ENCODE measurements at places on chromosomes 13 and 19.

GRCh38 chr19:56577719-56578602 is 10.7 kb downstream of the ZNF470 start:
- no peak for DNase-seq

DNA sequence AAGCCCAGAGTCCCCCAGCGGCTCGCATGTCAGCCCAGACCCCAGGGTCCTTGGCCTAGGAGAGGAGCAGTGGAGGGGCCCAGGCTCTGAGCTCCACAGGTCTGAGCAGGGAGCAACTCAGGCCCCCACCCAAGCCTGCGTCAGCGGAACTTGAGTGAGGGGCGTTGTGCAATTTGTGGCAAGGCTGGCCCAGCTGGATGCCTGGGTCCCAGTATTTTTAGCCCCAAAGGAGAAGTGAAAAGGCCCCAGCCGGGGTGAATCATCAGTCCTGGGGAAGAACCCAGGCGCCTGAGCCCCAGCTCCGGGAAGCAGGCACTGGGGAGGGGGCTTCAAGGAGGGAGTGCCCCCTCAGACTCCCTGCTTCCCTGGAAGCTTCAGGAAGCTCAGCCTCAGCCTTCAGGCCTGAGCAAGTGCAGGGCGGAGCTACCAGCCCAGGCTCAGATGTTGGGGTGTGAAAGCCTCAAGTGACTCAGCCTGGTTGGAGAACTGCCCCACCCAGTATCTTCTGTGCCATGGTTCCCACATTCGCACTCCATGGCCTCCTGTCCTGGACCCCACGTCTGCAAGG is 7.2 kb downstream of the MED29 start:
- peak; percentile 93 for DNase-seq

- DNase-seq, result no peak
Measured at GRCh38 chr13:87859261-87859660, 188.1 kb downstream of the SLITRK5 start.

DNA sequence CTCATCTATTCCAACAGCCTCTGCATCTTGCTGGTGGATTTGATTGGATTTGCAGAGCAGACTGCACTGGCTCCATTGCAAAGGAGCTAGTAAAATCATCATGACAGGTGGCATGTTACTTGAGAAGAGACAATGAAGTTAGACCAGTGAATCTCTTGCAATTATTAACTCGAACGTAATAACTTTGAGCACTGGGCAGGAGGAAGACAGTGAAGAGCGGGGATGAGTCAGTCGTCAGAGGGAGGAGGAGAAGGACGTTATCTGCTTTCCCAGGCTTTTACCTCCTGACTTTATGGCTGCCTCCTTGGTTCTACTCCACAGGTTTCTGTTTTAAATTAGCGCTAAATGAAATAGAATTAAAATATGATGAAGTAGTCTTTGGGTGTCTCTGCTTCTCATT is 257.8 kb upstream of the IPO5 start:
- DNase-seq, result no peak

DNA sequence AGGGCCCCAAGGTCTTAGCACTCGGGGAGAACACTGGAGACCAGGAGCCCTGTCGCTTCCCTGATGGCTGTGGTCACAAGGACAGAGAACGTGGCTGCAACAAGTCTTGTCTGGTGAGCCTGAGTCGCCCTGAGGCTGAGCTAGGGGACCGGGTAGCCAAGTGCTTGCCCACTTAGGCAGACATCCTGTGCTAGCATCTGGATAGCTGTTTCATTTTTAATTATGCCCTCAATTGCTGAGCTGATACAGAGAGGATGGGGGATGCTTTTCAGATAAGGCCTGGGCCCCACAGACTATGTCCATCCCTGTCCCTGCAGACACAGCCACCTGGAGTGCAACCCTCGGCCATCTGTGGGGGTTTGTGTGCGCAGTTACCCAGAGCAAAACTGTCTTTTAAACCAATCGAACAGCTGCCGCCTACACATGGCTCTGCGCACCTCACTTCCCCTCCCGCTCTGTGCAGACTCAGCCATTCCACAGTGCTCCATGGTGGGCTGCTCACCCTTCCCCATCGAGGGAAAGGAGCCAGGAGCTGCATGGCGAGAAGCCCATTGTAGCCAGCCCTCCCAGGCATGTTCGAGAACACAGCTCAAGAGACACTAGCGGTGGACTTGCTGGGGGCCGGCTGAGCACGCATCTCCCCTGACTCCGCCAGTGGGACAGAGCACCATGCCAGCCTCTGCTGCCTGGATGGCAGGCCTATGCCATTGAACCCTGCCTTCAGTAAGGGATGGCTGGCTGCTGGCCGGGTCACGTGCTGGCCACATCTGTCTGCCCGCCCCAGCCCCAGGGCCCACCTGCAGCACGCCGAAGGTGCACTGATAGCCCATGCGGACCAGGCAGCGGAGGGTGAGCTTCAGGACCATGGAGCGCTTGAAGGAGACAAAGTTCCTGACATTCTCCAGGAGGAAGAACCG is 19.4 kb upstream of the EIF3G start:
- DNase-seq, result no peak

DNA sequence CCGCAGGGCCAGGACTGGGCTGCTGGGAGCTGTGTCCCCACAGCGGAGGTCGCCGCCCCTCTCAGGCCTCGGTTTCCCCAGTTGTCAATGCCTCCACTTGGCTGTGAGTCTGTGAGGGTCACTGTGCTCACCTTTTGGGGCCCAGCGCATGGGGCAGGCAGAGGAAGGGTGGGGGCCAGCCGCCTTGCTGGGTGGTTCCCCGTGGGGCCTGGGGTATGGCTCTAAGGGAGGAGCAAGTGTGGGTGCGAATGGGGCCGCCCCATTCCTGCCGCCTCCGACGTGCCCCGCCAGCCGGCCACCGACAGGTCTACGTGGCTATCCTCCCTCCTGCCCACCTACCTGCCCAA is 800 bp upstream of the FGF22 start:
- DNase-seq, result no peak

- DNase-seq, result no peak
Measured at GRCh38 chr13:100532836-100533435, 55.7 kb downstream of the GGACT start.

GRCh38 chr19:33715462-33715861 is 81.2 kb upstream of the KCTD15 start:
- no peak for DNase-seq

- peak; percentile 38 for DNase-seq
Measured at GRCh38 chr19:14004619-14005348, 1.3 kb downstream of the RFX1 start.

DNA sequence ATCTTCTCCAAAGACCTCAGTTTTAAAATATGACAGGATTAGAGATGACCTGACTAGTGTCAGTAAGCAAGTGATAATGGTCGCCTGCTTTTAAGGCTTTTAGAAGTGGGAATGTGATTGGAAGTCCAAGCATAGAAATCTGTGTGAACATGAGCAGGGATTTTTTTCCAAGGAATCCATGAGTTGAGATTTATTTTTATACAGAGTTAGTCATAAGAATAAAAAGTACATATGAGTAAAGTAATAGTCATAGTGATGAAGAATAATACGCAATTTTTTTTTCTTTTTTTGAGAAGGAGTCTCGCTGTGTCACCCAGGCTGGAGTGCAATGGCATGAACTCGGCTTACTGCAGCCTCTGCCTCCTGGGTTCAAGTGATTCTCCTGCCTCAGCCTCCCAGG is 1.6 kb downstream of the ZNF546 start:
- DNase-seq, result no peak

- no peak for DNase-seq
Measured at GRCh38 chr19:1863328-1863637, at the start of gene KLF16. Gene KLF16, minus strand, starts transcription at chr19:1863579. Its CDS starts 82 bp downstream, at chr19:1863497.

DNA sequence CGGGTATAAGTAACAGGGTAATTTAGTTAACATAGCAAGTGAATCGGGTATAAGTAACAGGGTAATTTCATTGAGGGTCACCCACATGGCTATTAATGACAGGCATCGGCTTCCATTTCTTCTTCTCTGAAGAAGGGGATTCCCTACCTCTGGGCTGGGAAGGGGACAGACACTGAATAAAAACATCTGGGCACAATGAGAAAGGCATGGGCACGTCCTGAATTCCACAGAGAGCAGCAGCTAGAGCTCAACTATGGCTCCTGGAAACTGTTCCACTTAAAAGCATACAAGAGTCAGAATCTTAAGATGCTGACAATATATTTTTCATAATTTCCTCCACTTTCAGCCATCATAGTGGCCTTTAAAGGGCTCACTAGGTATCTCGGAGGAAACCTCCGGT is 51.8 kb downstream of the CRYL1 start:
- DNase-seq, result no peak

GRCh38 chr13:92838786-92839185 is 387.8 kb upstream of the GPC6 start:
- DNase-seq, result no peak

GRCh38 chr13:98252931-98253470 is 75.9 kb upstream of the RNF113B start:
- DNase-seq, result no peak

DNA sequence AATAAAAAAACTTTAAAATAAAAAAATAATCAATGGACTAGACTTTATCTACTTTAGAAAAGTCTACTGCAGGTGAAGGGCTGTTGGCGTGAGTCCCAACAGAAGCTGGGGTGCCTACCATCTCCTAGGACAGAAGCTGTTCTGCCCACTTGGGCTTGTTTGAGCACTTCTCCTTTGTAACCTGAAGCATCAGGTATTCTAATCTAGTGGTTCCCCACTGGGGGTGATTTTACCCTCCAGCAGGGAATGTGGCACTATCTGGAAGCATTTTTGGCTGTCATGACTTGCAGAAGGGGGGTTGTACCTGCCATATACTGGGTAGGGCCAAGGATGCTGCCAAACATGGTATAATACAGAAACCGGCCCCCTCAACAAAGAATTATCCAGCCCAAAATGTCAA is 16.2 kb upstream of the DOCK9 start:
- DNase-seq, result no peak

- DNase-seq, result peak; percentile 97
Measured at GRCh38 chr19:18021121-18021755, 13.3 kb downstream of the ARRDC2 start.

DNA sequence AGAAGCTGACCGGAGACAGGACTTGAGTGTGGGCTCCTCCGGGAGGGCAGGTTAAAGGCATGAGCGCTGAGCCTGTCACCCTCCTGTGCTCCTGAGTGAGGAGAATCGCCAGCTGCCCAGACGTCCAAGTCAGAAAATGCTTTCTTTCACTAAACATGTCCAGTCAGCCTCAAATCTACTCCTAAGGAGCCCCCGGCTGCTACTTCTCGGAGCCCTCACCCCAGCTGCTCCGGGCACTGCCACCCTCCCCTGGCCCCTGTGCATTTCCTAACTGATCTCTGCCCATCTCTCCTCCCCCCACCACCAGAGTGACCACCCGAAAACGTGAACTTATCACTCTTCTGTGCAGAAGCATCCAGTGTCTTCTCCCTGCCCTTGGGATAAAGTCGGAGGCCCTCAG is 277.5 kb upstream of the SOX1 start:
- DNase-seq, result no peak

GRCh38 chr13:108962654-108963053 is 333.2 kb downstream of the MYO16 start:
- DNase-seq, result peak; percentile 42

DNA sequence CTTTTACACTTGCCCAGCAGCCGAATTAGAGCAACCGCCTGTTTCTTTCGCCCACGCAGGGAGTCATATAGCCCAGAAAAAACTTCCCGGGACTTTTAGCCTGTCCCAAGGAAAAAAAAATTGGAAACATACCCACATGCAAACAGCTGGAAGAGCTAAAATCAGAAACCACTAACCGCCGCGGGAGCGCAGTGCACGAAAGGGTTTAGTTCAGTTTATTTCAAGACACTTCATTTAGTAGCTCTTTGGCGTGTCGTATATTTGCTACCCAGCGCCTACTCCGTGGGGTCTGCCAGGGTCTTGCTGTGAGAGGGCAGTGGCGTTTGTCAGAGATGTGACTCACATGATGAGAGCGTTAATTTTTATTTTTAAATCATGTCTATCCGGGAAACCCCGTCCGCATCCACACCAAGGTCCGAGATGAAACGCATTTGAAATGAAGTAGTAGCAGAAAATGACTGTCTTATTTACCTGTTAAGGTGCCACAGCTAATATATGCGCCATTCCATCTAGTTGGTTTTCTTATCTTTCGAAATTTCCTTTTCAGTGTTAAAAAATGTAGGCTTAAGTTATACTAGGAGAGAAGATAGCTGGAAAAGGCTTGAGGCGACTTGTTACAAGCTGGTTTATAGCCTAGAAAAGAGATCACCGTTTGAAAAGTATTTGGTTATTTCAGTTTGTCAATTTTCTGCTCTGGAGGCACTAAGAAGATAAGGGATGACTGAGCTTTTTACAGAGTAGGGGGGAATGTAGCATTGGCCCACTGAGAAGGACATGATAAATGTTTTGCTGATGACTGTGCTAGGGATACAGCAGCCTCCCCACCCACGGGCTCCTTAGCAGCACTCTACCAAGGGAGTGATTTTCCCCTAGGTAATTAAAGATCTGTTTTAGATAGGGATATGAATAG is 1.7 kb downstream of the KLF5 start:
- no peak for DNase-seq

DNA sequence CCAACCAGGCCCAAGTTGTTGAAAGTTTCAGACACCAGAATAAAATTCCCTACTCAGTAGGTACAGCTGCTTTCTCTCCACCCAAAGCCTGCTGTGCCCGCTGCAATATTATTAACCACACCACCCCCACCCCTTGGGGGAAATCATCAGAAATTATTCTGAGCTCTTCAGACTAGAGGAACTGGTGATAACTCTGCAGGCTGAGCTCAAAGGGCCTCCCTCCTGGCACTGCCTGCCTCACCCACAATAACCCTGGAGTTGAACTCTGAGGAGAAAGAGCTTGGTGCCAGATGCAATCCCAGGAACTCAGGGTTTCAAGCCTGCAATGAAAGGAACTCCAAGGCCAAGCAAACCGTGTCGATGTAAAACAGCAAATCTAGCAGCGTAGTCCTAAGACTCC is 381.7 kb upstream of the ZNF507 start:
- DNase-seq, result no peak

- DNase-seq, result no peak
Measured at GRCh38 chr13:98315466-98315865, 138.4 kb upstream of the RNF113B start.

- DNase-seq, result peak; percentile 9
Measured at GRCh38 chr19:771332-771785, 20.4 kb downstream of the MISP start.

GRCh38 chr19:16366056-16366432 is 41.4 kb downstream of the KLF2 start:
- DNase-seq, result no peak

DNA sequence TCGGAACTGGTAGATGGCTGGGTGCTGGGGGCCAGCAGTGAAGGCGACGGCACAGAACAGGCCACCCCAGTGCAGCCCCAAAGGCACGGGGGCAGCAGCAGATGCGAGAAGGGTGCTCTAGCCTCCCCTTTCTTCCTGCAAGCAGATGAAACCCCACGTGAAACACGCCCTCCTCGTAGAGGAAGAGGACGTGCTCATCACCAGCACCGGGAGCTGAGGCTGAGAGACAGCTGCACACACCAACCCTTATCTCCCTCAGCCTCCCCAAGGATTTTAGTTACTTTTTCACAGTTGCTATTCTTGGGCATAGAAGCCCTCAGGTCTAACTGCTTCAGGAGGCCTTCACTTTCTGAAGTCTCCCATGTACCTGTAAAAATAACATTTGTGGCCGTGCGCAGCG is 11.9 kb downstream of the ZNF787 start:
- no peak for DNase-seq

- DNase-seq, result no peak
Measured at GRCh38 chr13:24110011-24110410, 50.5 kb upstream of the SPATA13 start.
